GDM1 (cell line): ENCODE measurements at places on chromosomes 4 and X.

DNA sequence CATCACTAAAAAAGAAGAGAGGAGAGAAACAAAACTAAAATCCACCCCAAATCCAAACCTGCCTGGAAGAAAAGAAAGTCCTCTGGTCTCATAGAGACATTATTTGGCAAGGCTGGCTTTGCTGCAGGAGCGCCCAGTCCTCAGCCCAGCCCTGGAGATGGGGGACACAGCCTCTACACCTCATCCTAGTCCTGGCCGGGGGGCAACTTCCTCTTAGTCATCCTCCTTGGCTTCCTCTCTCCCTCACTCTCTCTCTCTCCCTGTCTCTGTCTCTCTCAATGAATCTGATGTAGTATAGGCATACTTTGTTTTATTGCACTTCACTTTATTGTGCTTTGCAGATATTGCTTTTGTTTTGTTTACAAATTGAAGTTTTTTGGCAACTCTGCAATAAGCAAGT is 55.8 kb upstream of the MAGEB10 start:
- DNase-seq, result no peak

DNA sequence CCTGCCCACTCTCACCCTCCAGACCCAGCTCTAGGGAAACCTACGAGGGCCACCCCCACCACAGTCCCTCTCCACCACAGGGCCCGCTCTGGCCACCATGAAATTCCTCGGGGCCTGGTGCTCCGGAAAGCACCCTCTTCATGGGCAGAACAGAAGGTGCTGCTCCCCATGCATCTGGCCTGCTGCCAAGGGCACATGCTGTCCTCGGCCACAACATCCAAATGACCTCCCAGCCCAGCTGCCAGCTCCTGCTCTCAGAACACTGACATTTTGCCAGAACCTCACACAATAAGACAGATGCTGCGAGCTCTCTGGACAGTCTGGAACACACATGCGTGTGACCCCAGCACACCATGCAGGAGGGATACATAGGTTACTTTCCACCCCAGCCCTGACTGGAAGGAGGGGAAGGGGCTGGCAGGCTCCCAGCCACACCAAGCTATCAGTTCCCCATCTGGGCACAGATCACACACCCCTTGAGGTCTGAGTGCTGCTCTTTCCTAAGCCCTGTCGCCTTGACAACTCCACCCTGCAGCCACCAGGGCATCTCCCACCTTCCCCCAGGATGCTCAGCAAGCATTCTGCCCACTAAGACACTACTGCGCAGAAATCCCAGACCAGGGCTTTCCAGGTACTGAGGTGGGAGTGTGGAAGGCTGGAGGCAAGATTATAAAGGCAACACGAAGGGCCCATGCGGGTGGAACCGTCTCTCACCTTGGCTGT is 5.8 kb downstream of the CCNQ start:
- DNase-seq, result no peak

- DNase-seq, result no peak
These were observed 148.6 kb upstream of the TTC29 start for GRCh38 chr4:147094238-147094637.

- DNase-seq, result peak; percentile 7
These were observed 51.8 kb upstream of the TRAM1L1 start for GRCh38 chr4:117137145-117137544.

DNA sequence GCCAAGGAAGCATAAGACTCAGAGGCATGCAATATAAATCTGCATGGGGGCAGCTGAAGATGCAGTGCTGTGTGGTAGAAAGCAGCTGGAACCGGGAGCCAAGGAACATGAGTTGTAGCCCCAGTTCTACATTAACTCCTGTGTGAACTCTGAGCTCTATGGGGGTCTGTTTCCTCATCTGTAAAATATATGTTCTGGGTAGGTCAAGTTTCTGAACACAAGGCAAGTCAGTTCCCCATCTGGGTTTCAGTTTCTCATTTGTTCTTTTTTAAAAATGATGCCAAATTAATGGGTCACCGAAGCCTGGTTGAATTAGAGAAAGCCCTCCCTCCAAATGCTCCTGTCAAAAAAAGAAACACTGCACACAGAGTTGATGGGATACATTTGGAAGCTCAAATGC is 24.0 kb downstream of the UNC5C start:
- no peak for DNase-seq

DNA sequence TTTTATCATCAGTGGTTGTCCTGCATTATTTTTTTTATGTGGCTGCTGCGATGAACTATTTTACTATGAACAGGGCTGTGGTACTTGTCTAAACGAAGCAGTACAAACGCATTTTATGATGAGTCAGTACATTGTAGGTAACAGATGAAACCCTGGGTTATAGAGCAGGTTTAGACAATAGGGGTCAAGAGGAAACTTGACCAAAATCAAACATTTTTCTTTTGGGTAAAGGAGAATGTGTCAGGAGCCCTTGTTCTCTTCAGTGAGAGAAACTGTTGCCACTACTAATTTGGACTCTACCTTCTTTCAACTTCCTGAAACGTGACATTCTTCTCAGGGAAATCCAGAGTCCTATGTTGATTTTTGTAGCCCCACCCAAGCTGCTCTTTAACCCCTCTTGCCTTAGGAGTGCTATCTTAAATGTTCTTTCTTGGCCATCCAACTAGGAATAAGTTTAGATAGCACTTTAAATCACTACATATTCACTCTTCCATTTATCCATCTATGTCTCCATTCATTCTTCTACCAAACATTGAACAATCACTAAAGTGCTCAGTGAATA is 415.8 kb upstream of the NR3C2 start:
- DNase-seq, result no peak

DNA sequence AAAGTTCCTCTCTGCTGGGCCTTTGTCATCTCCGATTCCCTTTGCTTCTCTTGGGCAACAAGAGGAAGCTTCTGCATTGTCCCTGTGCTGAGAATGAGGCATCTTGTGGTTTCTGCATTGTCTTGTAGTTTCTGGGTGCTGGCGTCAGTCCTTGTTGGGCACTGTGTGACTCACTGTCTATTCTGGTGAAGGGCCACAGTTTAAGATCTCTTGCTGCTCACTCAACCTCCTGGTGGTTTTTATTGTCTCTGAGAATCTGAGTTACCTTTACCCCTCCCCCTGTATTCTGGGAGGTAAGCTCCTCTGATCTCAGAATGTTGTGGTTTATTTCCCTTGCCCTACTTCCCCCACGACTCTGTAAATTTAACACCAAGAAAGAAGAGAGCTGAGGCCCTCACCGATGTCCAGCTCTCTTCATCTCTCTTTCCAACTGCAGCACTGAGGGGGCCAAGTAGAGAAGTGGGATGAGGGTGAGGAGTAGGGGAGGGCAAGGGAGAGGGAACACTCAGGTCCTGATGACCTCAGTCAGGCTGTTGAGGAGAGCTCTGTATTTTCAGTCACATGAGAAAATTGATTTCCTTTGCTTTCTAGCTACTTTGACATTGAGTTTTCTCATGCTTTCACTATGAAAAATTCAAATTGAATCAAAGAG is 441.6 kb upstream of the PITX2 start:
- no peak for DNase-seq

DNA sequence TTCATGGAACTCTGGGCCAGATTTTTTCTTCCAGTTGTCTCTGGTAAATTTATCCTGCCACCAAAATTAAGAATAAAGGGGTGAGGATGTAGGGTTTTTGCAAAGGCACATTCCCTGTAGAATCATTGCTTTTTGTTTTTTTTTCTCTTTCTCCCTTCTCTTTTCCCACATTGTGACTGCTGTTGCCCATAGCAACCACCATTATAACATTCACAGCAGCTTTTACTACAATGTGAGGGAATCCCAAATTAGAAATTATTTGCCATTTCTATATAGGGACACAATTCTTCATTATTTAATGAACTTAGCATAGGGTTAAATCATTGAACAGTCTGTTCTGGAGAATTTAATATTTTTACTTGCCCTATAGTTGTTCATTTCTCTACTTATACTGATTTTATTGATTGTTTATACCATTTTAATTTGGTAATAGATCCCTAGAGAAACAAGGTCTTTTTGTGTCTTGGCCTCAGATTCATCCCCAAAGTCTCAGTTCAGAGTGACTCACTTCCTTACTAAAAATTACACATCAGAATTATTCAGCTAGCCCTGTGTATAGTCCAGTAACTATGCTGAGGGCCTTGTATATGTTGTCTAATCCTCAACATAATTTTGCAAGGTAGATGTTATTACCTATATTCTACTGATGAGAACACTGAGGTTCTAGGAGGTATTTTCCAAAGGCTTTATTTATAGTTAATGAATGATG is 80.8 kb upstream of the ANK2 start:
- DNase-seq, result no peak

DNA sequence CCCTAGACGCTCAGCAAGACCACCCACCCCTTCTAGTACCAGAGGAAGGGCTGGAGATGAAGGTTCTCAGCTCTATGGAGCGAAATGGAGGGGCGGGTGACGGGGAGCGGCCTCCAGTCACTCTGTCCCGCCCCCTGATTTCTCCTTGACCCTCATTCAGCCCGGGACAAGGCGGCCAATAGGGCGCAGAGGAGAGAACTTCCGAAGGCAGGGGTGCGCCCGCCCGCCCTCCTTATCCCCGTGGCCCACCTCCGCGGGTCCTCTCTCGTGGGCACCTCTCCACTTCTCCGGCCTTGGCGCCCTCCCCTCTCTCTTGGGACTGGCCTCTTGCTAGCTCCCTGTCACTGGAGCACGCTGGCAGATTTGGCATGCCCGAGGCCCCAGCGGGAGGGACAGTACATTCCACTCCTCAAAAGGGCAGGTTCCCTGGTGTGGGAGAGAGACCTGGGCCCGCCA is 1.1 kb upstream of the SEPTIN6 start:
- no peak for DNase-seq

- DNase-seq, result no peak
These were observed 16.0 kb downstream of the NBDY start for GRCh38 chrX:56744996-56745395.

GRCh38 chr4:184958923-184959210 is 59.4 kb upstream of the HELT start:
- no peak for DNase-seq

DNA sequence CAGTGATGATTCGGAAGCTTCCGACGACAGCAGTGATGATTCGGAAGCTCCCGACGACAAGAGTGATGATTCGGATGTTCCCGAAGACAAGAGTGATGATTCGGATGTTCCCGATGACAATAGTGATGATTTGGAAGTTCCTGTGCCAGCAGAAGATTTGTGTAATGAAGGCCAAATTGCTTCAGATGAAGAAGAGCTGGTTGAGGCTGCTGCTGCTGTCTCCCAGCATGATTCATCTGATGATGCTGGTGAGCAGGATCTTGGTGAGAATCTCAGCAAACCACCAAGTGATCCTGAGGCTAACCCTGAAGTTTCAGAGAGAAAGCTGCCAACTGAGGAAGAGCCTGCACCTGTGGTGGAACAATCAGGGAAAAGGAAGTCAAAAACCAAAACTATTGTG is 14.2 kb downstream of the CXCR3 start:
- DNase-seq, result no peak

DNA sequence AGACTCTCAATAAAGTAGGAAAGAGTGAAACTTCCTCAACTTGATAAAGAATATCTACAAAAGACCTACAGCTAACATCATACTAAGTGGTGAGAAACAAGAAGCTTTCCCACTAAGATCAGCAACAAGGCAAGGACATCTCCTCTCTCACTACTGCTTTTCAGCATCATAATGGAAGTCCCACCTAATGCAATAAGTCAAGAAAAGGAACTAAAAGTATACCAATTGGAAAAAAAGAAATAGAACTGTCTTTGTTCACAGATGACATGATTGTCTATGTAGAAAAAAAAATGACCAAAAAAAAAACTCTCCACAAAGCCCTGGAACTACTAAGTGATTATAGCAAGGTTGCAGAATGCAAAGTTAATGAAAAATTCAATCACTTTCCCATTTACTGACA is 25.1 kb upstream of the SH3RF1 start:
- no peak for DNase-seq

- no peak for DNase-seq
These were observed 14.9 kb upstream of the NXF3 start for GRCh38 chrX:103107836-103108235.

GRCh38 chr4:105145156-105145902 is 1.3 kb upstream of the TET2 start:
- DNase-seq, result no peak

GRCh38 chr4:42646013-42646784 is 10.7 kb downstream of the ATP8A1 start:
- no peak for DNase-seq

DNA sequence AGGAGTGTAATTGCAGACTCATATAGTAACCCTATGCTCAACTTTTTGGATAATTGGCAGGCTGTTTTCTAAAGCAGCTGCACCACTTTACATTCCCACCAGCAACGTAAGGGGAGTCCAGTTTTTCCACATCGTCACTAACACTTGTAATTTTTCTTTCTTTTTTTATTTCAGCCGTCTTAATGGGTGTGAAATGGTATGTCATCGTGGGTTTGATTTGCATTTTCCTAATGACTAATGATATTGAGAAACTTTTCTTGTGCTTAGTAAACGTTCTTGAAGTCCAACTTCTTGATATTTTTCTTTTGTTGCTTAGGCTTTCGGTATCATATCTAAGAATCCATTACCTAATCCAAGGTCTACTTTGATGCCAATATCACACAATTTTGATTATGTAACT is 95.3 kb upstream of the IL1RAPL1 start:
- no peak for DNase-seq

DNA sequence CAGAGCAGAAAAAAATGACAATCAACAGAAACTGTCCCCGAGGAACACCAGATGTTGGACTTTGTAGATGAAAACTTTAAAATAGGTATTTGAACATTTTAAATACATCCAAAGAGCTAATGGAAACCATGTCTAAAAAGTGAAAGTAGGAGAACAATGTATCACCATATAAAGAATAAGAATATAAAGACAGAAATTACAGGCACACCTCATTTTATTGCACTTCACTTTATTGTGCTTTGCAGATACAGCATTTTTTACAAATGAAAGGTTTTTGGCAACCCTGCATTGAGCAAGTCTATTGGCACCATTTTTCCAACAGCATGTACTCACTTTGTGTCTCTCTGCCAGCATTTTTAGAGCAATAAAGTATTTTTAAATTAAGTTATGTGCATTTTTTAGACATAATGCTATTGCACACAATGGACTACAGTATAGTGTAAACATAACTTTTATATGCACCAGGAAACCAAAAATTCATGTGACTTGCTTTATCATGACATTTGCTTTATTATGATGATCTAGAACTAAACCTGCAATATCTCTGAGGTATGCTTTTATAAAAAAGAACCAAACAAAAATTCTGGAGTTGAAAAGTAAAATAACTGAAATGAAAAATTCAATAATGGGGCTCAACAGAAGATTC is 212.4 kb upstream of the CASK start:
- no peak for DNase-seq

DNA sequence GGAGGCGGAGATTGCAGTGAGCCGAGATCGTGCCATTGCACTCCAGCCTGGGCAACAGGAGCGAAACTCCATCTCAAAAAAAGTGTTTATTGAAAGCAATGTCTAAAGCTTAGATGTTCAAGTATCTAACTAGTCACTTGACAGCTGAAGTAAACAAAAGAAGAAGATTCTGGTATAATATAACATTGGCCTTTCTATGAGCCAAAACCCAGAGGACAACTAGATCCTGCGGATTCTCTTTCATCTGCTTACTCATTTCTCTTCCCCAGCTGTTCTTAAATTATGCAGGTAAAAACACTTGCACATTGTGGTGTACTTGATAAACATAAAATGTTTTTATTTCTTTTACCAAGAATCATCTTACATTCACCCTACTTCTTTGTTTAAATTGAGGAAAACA is 24.1 kb upstream of the AREG start:
- DNase-seq, result no peak

- DNase-seq, result no peak
These were observed 3.6 kb downstream of the ATP10D start for GRCh38 chr4:47488706-47489105.
